ENCODE measurements at places on chromosomes 2 and 18.

DNA sequence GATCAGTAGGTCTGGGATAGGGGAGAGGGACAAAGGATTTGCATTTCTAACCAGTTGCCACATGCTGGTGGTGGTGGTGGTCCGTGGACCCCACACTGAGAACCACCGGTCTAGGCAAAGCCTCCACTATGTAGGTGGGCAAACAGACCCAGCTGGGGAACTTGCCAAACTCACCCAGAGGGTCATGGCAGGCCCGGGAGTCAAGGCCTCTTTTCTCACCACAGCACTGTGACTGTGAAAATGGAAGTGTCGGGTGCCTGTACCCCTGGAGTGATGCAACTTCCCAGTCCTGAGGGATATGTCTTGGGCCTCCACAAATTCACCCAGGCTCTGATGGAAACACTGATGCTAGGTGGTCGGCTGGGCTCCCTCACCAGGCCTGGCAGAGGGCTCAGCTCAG, 101.2 kb upstream of the SMAD2 start:
- DNase-seq = no peak

DNA sequence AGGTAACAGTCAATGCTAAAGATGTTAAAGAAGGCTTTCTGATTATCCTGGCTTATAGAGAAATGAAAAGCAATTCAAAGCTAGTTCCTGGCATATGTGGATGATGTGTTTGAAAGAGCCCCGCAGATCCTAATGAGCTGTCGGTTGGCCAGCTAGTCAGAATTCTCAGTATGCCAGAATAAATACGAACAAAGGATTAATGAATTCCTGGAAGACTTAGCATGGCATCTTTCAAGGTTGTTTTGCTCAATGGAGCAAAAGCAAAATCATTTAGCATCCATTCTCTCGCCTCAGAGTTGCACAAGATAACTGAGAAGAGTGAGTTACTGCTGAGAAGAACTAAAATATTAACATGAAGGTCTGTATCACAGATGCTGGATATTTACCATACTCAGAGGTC, 307.6 kb downstream of the RIT2 start:
- no peak for DNase-seq

GRCh38 chr2:180222644-180223043, 215.5 kb upstream of the CWC22 start:
- DNase-seq = no peak

DNA sequence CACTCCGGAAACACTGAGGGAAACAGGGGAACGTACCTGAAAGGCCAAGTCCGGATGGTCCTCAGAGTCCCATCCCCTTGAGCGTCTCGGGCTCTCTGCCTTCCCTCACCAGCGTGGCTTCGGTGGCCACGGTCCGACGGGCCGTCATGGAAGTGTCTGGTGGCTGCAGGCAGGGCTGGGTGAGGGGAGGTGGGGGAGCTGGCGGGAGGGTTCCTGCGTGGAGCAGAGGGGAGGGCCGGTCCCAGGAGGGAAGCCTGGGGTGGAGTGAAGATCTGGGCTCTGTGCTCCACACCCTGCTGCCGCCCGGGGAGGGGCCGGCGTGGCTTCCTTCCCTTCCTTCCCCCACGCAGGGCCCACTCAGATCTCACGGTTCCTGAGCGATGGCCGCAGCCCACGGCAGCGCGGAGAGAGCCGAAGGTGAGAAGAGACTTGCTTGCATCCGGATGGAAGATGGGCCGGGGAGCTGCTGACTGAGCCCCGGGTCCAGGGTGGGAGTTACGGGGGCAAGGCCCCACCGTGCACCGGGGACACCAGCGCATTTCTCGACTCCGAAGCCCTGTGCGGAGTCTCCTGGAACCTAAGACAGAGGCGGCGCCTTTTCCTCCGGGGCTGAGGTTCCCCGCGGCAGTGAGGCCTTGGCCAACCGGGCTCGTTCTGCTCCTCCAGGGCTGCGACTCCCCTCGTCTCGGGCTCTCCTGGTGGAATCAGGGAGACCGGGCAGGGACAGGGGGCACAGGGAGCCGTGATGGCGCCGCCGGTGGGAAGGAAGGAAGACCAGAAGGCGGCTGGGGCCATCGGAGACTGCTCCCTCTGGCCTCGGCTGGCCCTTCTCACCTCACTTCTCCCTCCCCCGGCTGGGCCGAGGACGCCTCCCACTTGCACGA, 49.1 kb downstream of the KCNF1 start:
- DNase-seq = no peak

- DNase-seq = no peak
Observed at GRCh38 chr18:51151568-51152511, 45.6 kb downstream of the MEX3C start.

GRCh38 chr2:43946685-43947084, 49.1 kb downstream of the LRPPRC start:
- DNase-seq = no peak

- no peak for DNase-seq
Observed at GRCh38 chr18:13446610-13447461, 228.3 kb downstream of the LDLRAD4 start.

GRCh38 chr18:33444709-33445108, 4.2 kb upstream of the CCDC178 start:
- no peak for DNase-seq

DNA sequence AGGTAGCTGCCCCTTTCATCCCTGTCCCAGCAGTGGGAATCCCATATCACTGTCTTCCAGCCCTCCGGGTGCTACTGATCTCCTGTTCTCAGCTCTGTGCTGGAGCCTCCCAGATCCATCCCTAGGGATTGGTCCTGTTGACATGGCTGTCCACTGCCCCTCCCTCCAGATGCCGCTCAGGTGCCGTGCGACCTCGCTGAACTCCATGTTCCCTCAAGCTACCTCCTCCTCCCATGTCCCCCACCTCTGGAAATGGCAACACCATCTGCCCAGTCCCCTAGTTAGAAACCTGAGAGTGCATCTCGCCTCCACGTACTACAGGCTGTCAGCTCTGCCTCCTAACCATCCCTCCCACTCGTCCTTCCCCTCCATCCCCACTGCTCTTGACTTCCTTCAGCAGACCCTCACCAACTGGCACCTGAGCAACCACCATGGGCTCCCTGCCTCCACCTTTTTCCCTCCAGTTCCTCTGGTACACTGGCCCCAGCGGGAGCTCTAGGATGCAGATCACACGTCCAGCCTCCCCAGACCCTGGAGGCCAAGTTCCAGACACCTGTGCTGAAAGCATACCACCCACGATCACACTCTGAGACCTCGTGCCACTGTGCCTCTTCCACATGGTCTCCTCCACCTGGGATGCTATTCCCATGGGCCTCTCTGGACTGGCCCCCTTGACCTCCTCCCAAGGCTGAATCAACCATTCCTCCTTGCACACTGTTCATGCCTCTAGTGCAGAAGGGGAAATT, 106.8 kb downstream of the KLHL29 start:
- no peak for DNase-seq

DNA sequence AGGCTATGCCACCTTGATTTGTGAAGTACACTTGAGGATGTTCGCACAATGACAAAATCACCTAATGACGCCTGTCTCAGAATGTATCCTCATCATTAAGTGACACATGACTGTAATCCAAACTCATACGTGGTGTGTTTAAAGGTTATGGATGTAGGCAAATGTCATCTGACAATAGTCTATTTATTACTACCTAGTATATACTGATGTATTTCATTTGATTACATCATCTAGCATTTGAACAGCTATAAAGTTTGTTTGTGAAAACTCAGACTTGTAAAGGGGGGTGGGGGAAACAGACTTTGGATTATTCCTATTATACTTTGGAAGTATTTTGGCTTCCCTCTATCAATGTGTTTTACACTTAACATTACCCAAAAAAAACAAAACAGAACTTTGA, 129.9 kb downstream of the TANC1 start:
- no peak for DNase-seq

DNA sequence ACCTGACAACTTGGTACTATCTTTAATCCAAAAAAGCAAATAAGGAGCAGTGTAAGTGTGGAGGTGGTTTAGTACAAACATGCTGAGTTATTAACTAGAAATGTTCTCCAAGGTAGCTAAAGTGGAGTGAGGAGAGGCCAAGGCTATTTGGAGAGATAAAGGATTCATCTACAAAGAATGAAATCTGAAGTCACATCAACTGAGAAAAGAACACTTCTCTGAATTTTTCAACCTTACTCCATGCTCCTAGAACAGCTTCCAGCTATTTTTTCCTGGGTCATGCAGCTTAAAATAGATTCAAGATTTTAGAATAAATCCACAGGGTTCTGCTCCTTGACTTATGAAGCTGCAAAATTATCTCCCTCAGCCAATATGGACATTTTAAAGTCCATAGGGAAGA, 18.7 kb downstream of the IMMT start:
- DNase-seq = no peak

DNA sequence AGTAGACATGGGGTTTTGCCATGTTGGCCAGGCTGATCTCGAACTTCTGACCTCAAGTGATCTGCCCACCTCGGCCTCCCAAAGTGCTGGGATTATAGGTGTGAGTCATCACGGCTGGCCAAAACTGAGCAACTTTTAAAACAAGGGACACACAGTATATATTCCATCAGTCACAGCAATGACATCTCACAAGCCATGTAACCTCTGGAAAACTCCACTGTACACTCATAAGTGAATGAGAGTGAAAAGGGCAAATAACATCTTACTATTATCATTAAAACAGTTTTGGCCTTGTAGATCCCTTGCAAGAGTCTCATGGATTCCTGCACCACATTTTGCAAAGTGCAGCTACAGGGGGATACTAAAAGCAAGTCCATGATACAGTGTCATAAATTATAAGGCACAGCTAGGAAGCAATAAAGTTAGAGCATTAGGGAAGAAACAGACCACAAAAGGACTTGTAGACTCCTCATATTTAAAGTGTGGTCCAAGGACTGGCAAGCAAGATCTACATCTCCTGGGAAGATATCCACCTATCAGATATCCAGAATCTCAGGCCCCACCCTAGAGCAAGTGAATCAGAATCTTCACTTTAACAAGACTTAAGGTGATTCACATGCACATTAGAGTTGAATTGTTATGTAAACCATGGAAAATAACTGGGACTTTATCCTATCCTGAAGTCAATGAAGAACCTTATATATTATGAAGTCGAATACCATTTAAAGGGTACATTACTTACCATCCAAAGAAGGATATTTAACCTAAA, 5.7 kb downstream of the SMC6 start:
- DNase-seq = no peak

Data from HFF-Myc (cell line).